Activated T-cell treated with anti-CD3 and anti-CD28 coated beads, Interleukin-2, amount 50 U/mL, for 72 hours (primary cell): ENCODE measurements at places on chromosomes 6 and 20. TPM values are rescaled to one million over a fixed set of nuclear protein-coding genes. Genes with fewer than 3 reads are reported as not detected.

The CEP85L gene
- 32.4 TPM for total RNA-seq

The CARMIL1 gene
- 5.0 TPM for total RNA-seq

The SPDEF gene
- 0.16 TPM for total RNA-seq

The ADGRF1 gene
- not detected for total RNA-seq

The TRIM40 gene
- not detected for total RNA-seq

The HLA-F gene
- 238 TPM for total RNA-seq

The CCN2 gene
- not detected for total RNA-seq

The SAMD10 gene
- total RNA-seq: 77.0 TPM

The FOXC1 gene
- 0.17 TPM for total RNA-seq

The USP49 gene
- 14.8 TPM for total RNA-seq

The MYO6 gene
- total RNA-seq: 5.8 TPM

The ZBTB2 gene
- total RNA-seq: 27.7 TPM

The IL17A gene
- total RNA-seq: 2.8 TPM

The PARD6B gene
- total RNA-seq: 4.3 TPM

The SNX21 gene
- total RNA-seq: 2.4 TPM

The PABPC1L gene
- 162 TPM for total RNA-seq

The FRK gene
- total RNA-seq: 0.05 TPM

The LRP11 gene
- 6.0 TPM for total RNA-seq

The TFAP2C gene
- 0.07 TPM for total RNA-seq

The MSH5 gene
- total RNA-seq: 84.9 TPM

The GABRR2 gene
- total RNA-seq: 0.74 TPM

The BPIFA1 gene
- total RNA-seq: not detected

The SPACA1 gene
- not detected for total RNA-seq

The SLC22A3 gene
- not detected for total RNA-seq

The OGFRL1 gene
- 6.7 TPM for total RNA-seq

The GATA5 gene
- total RNA-seq: not detected

The EHMT2 gene
- total RNA-seq: 64.7 TPM

The PM20D2 gene
- 17.6 TPM for total RNA-seq

The ECT2L gene
- not detected for total RNA-seq

The TRERF1 gene
- 43.0 TPM for total RNA-seq

The POU5F1 gene
- total RNA-seq: 0.09 TPM

The ABRACL gene
- total RNA-seq: 82.7 TPM

The HLA-DQA1 gene
- 3.7 TPM for total RNA-seq

The CRIP3 gene
- 0.82 TPM for total RNA-seq

The ABCF1 gene
- total RNA-seq: 68.1 TPM

The COL9A3 gene
- total RNA-seq: 0.31 TPM

The LY6G6F gene
- not detected for total RNA-seq

The DSP gene
- 0.48 TPM for total RNA-seq

The ADRM1 gene
- 95.4 TPM for total RNA-seq

The PLG gene
- 0.49 TPM for total RNA-seq

The MCHR2 gene
- not detected for total RNA-seq

The GINM1 gene
- total RNA-seq: 23.3 TPM

The SEC23B gene
- total RNA-seq: 129 TPM

The IMPG1 gene
- not detected for total RNA-seq

The HDGFL1 gene
- not detected for total RNA-seq
